ENCODE measurements at places on chromosomes 11 and 22.

GRCh38 chr22:21876486-21877176 is 9.2 kb upstream of the MAPK1 start:
- H3K4me3 ChIP-seq = no peak overlapping the region
- H3K36me3 ChIP-seq = no peaks in the 10 kb centered on the region
- H3K27ac ChIP-seq = no peak overlapping the region
- no peaks in the 10 kb centered on the region for H3K27me3 ChIP-seq
- no peaks in the 10 kb centered on the region for H3K4me1 ChIP-seq

GRCh38 chr11:97123237-97123636 is 733.4 kb downstream of the JRKL start:
- H3K36me3 ChIP-seq = no peaks in the 10 kb centered on the region
- DNase-seq = no peak
- H3K27me3 ChIP-seq = no peaks in the 10 kb centered on the region
- no peaks in the 10 kb centered on the region for H3K4me1 ChIP-seq
- H3K27ac ChIP-seq = no peak overlapping the region
- H3K4me3 ChIP-seq = no peak overlapping the region

DNA sequence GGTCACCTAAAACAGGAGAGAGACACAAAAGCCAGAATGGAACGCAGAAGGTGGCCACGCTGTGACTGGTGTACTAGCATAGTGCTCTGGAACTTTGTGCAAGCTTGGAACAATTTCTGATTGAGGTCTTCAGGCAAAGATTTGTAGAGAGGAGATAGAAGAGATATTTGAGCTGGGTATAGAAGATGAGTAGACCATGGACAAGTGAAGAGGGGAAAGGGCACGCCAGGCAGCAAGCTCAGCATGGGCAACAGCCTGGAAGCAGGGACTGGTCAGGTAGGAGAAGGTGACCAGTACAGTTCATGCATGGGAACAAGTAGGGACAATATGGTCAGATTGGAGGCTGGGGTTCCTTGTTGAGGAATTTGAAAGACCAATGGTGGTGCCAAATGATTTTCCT is 24.4 kb downstream of the MYO18B start:
- H3K36me3 ChIP-seq = peaks cover 6% of the 10 kb centered on the region
- no peaks in the 10 kb centered on the region for H3K27me3 ChIP-seq
- H3K27ac ChIP-seq = no peak overlapping the region
- DNase-seq = no peak

DNA sequence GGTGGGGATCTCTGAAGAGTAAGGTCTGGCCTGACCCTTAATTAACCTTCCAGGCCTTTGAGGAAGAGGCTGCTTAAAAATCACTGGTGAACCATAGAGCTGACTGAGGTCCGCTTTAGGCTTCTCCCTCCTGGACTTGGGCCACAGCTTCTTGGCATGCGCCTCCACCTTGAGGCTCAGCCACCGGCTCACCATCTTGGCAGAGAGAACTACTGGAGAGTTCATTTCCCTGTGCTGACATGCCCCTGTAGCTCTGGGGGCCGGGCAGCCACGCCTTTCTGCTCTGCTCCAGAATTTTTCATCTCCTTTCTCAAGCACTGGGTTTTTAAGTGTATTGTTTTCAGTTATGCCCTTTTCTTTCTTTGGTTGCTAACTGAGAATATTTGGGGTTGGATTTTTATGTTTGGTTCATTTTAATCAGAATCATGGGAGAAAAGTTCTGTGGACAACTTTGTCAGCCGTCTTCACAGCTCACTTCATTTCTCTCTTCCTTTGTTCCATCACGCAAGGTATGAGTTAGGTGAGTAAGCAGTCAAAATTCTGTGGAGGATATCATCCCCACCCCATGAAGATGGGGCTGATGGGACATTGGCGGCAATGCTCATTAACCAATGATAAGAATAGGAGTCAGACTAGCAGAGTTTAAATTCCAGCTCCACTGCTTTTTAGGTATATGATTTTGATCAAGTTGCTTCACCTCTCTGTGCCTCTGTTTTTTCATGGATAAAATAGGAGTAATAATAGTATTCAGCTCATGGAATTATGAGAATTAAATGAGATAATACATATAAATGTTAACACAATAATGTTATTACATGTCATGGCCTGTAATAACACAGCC is 103.9 kb downstream of the DBX1 start:
- no peak overlapping the region for H3K4me3 ChIP-seq
- H3K27me3 ChIP-seq = no peaks in the 10 kb centered on the region
- no peak overlapping the region for H3K27ac ChIP-seq
- H3K4me1 ChIP-seq = peaks cover 2% of the 10 kb centered on the region
- no peak for DNase-seq
- no peaks in the 10 kb centered on the region for H3K36me3 ChIP-seq

- no peak overlapping the region for H3K27ac ChIP-seq
- H3K4me3 ChIP-seq = no peak overlapping the region
- DNase-seq = no peak
- H3K36me3 ChIP-seq = no peaks in the 10 kb centered on the region
- H3K4me1 ChIP-seq = peaks cover 20% of the 10 kb centered on the region
Observed at GRCh38 chr11:128055576-128056217, 531.7 kb downstream of the ETS1 start.

DNA sequence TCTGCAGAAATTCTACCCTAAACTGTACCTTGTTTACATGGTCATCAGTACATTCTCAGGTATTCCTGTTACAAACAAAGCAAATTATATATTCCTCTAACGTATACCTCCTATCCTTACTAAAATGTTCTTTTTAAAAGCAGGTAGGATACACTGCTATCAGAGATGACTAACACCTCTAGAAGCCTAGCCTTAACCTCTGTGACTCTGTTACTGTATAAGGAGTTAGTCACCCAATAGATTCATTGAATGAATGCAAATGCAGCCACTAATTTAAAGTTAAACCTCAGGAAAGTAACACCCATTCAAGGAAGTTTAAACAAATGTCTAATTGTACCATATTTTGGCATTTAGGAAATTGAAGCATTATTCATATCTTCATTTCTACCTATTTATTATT is 82.2 kb downstream of the FCHSD2 start:
- H3K27ac ChIP-seq = no peak overlapping the region
- no peak for DNase-seq
- H3K4me1 ChIP-seq = peaks cover 9% of the 10 kb centered on the region
- H3K36me3 ChIP-seq = peaks cover 6% of the 10 kb centered on the region

Measured in endothelial cell (in vitro differentiated cells).